Activated naive CD8-positive, alpha-beta T cell treated with anti-CD3 and anti-CD28 coated beads for 36 hours (primary cell): ENCODE measurements at places on chromosomes 4 and X. TPM values are rescaled to one million over a fixed set of nuclear protein-coding genes. Genes with fewer than 3 reads are reported as not detected.

DNA sequence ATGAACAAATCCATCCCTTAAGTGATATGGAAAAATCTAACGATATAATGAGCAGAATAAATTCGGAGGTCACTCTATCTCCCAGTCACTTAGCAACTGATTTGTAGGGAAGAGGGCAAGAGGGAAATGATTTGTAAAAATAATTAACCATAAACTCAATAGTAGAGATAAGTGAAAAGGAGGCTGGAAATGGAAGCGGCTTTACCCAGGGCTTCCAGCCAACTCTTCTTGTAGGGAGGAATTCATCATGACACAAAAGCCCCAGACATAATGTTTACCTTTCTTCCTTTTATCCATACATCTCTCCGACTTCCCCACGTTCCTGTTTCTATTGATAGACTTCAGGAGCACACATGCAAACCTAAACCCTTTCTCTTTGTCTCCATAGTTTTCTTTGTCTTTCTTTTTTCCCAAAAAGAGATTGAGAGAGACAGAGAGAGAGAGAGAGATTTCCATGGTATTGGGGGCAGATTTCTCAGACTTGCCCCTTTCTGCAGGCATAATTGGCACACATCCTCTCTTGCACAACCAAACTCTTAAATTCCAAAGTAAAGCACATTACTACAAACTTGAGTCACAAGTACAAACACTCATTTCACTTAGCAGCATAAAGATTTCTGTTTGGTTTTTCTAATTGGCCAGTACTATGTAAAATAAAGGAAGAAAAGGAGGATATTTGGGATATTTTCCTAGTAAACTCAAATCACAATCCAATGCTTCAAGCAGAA is 140.9 kb downstream of the MAPK10 start:
- no peak for DNase-seq

DNA sequence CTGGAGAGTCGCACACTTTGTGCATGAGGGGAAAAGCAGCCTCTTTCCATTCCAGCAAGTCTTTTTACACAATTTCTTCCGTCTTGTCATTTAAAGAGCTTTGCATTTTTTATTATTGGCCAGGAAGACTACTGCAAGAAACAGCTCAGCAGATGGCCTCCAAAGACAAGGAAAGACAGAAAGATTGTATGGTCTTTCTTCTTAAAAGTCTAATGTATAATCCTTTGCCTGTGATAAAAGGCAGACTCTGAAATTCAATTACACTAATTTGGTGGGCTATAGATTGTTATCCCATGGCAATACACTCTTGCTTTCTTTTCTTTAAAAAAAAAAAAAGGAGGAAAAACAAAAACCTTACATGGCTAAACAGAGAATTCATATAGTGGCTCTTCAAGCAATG is 5.9 kb downstream of the CAPN6 start:
- no peak for DNase-seq

DNA sequence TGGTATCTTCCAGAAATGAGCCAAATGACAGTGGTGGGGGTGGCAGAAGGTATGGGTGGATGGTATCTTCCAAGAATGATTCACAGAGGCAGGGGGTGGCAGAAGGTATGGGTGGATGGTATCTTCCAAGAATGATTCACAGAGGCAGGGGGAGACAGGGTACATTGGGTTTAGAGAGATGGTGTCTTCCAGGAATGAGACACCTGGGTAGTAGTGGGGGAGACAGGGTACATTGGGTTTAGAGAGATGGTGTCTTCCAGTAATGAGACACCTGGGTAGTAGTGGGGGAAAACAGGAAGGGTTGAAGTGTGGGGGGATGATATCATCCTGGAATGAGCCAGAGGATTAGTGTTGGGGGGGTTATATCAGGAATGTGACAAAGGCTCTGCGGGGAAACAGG is 62.0 kb downstream of the MAOA start:
- no peak for DNase-seq

GRCh38 chr4:33494150-33494549 is 2750.2 kb downstream of the ARAP2 start:
- no peak for DNase-seq

GRCh38 chrX:24859211-24859841 is 156.4 kb downstream of the ARX start:
- DNase-seq: no peak

USP17L30 gene
- not detected for total RNA-seq

NAP1L3 gene
- 2.8 TPM for total RNA-seq

GRCh38 chrX:53990171-53990570 is 54.1 kb downstream of the PHF8 start:
- DNase-seq: no peak

GRCh38 chr4:182922501-182923284 is 5.5 kb upstream of the DCTD start:
- DNase-seq: no peak

DCLK2 gene
- not detected for total RNA-seq

TLR10 gene
- 0.29 TPM for total RNA-seq

PAGE2 gene
- not detected for total RNA-seq

DNA sequence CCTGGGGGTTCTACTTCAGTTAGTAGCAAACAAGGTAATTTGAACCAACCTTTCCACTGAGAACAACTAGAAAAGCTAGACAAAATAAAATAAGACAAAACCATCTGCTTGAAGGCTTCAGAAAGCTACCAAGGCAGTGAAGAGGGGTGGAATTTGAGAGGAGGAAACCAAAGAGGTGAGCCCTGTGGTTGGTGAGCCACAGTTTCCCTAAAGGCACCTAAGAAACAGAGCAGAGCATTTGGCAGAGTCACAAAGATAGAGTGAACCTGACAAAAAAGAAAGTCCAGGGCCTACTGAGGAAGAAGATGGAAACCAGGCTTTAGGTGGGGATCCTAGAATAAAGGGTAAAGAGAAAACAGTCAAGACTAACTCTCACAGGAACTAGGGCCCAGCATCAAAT is 44.3 kb downstream of the CHST7 start:
- no peak for DNase-seq

DNA sequence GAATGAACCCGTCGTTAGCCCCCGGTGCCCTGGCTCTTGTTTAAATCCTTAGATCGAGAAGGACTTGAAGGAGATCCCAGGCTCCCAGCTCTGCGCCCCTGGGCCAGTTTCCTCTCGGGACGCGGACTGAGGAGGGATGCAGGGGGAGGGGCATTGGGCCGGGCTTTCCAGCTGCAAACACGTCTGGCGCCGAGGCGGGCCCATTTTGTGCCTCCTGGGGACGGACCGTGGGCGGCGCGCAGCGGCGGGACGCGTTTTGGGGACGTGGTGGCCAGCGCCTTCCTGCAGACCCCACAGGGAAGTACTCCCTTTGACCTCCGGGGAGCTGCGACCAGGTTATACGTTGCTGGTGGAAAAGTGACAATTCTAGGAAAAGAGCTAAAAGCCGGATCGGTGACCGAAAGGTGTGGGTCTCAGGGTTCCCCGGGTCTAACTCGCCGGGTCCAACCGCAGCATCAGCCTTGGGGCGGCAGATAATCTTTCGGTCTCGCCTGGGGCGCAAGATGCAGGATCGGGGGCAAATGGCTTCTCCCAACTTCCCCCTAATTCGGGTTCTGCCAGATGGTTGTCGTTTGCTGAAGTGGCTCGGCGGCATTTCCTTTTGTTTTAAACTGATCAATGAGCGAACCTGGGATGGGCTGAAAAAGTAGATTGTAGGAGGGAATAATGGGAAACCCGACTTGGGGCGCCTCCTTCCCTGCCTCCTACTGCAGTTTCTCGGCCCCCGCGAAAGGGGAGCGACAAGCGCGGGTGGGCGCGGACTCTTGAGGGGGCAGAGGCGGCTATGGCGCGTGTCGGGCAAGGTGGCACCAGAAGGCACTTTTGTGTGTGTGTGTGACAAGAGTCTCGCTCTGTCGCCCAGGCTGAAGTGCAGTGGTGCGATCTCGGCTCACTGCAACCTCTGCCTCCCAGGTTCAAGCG is 2.9 kb downstream of the PDGFRA start:
- no peak for DNase-seq

- DNase-seq: no peak
Observed at GRCh38 chr4:80361329-80361900, 25.9 kb downstream of the CFAP299 start.

- DNase-seq: no peak
Observed at GRCh38 chrX:28010875-28011274, 29.6 kb upstream of the DCAF8L1 start.

DNA sequence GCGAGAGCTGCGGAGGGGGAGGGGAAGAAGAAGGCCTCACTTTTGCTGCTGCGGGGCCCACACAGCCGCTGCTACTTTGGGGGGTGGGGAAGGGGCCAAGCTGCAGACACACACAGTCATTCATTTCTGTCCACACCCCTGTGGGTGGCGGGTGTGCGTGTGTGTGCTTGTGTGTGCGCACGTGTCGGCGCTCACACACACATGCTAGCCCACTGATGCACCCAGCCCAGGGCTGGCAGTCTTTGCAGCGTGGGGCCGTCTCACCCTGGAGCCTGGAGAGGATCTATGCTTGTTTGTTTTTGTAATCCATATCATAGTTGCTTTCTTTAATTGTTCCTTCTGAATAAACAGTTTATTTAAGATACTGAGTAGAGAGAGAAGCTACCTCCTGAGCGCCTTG is 4.0 kb downstream of the DUSP9 start:
- DNase-seq: no peak

IL1RAPL1 gene
- not detected for total RNA-seq

DNA sequence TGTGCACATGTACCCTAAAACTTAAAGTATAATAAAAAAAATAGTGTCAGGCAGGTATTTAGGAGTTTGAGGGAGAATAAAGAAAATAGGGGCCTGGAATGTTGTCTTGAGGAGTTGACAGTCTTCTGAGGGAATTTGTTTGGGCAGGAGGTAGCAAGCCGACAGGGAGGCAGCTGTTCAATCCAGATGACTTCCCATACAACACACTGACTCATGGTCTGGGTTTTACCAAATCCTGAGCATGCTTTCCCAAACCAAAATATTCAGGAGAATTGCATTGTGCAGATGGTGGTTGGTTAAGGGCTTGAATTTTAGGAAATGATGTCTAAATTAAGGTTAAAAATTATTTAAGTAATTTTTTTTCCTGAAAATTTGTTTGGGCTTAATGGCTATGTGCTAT is 430.0 kb downstream of the INPP4B start:
- DNase-seq: no peak

SHOX gene
- total RNA-seq: not detected

GRCh38 chrX:139120760-139121159 is 409.2 kb upstream of the FGF13 start:
- no peak for DNase-seq

- DNase-seq: no peak
Observed at GRCh38 chr4:150160473-150160872, 82.2 kb downstream of the DCLK2 start.

GNRHR gene
- not detected for total RNA-seq

SLC9B2 gene
- 42.3 TPM for total RNA-seq
